ENCODE measurements at places on chromosomes 4 and X.

DNA sequence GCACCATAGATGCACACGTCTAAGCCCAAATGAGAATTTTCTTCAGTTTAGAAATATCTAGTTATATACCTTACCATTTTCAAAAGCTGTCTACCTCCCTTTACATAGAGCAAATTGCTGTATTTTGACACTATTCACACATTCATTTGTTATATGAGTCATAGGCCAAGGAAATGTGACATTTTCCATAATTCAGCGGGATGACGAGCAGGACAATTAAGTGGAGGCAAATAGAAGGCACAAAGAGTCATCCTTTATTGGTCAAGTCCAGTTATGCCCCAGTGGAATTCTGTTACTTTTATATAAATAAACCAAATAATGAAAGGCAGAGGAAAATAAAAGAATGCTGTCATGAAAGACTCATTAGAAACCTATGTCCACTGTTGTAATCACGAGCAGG lies 27.9 kb downstream of the FGF13 start:
- no peak for DNase-seq

DNA sequence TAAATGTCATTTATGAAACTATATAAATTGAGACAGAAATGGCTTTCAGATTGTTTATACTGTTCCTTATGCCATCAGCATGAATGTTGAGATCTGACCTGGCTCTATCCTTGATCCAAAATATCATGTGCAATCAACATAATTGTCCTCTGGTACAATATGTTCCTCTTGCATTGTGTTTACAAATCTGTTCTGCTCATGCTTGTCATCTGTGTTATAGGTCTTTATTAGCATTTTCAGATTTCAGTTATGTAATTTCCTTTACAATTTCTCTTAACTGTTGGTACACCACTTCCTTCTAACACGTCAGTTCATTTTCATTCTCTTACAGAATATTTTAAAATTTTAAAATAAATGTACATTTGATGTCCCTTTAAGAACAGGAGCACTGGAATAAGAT lies 1.6 kb downstream of the HPGD start:
- no peak for DNase-seq

DNA sequence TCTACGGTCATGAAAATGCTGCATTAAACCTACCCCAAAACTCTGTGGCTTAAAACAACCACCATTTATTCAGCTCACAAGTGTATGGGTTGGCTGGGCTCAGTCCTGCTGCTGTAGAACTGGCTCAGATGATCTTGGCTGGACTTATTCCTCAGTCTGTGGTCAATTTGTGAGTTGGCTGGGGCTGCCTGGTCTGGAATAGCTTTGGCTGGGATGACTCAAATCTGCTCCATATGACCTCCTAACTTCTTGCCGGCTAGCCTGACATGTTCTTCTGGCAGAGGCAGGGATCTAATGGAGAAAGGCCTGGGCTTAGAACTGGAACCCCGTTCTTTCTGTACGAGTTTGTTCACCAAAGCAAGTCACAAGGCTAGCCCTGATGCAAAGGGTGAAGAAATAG lies 71.7 kb downstream of the CFAP299 start:
- no peak for DNase-seq

GRCh38 chr4:156692016-156692415 lies 279.6 kb downstream of the PDGFC start:
- DNase-seq: no peak

GRCh38 chrX:69197690-69198089 lies 32.4 kb upstream of the PJA1 start:
- DNase-seq: no peak

DNA sequence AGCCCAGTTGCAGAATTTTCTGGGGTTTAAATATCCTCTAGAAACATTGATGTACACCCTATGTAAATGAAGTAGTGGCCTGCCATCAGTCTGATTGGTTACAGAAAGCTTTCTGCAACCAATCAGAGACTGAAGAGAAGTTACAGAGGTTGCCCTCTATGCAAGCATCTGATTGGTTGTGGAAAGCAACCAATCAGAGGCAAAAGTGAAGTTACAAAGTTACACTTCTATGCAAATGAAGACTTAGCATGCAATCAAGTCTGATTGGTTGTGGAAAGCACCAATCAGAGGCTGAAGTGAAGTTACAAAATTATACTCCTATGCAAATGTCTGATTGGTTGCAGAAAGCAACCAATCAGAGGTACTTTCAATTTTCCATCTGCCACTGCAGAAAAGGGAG lies 51.9 kb upstream of the USP9X start:
- DNase-seq: no peak

GRCh38 chr4:169059306-169060211 lies 49.5 kb upstream of the CBR4 start:
- no peak for DNase-seq

GRCh38 chrX:63525491-63525890 lies 174.4 kb upstream of the SPIN4 start:
- DNase-seq: no peak

DNA sequence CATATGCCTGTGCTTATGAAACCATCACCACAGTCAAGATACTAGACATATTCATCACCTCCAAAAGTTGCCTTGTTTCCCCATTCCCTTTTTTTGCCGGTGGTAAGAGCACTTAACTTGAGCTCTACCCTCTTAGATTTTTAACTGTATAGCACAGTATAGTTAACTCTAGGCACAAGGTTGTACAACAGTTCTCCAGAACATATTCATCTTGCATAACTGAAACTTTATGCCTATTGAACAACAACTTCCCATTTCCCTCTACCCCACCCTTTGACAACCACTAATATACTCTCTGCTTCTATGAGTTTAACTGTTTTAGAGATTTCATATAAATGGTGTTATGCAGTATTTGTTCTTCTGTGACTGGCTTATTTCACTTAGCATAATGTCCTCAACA lies 119.3 kb downstream of the ASB9 start:
- DNase-seq: no peak

GRCh38 chr4:156294577-156294976 lies 340.9 kb upstream of the CTSO start:
- DNase-seq: no peak

- DNase-seq: no peak
Observed at GRCh38 chr4:23153076-23153475, 460.3 kb downstream of the GBA3 start.

GRCh38 chrX:87571964-87572363 lies 54.4 kb downstream of the KLHL4 start:
- DNase-seq: no peak

- DNase-seq: no peak
Observed at GRCh38 chrX:153862369-153863250, 23.4 kb downstream of the L1CAM start.

GRCh38 chrX:16445166-16445752 lies 204.7 kb upstream of the S100G start:
- DNase-seq: no peak

GRCh38 chr4:41232856-41233255 lies 18.5 kb upstream of the APBB2 start:
- no peak for DNase-seq

DNA sequence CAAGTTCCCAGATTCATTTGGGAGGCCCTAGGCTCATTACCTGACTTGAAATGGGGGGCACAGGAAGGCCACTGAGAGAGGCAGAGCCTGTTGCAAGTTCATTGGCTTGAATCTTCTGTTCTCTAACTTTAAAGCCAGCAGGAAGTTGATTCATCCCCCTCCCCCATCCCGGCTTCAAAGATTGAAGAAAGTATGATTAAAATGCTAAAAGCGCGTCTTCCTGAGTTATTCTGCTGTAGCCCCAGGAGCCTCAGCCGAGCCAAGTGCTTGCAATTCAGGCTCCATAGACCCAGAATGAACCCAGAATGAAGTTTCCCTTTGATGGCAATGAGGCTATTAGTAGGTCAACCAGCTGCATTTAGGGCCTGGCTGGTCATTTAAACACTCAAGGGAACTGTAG lies 14.7 kb downstream of the CHST7 start:
- DNase-seq: no peak

GRCh38 chrX:103779141-103779789 lies 2.6 kb downstream of the PLP1 start:
- DNase-seq: no peak

DNA sequence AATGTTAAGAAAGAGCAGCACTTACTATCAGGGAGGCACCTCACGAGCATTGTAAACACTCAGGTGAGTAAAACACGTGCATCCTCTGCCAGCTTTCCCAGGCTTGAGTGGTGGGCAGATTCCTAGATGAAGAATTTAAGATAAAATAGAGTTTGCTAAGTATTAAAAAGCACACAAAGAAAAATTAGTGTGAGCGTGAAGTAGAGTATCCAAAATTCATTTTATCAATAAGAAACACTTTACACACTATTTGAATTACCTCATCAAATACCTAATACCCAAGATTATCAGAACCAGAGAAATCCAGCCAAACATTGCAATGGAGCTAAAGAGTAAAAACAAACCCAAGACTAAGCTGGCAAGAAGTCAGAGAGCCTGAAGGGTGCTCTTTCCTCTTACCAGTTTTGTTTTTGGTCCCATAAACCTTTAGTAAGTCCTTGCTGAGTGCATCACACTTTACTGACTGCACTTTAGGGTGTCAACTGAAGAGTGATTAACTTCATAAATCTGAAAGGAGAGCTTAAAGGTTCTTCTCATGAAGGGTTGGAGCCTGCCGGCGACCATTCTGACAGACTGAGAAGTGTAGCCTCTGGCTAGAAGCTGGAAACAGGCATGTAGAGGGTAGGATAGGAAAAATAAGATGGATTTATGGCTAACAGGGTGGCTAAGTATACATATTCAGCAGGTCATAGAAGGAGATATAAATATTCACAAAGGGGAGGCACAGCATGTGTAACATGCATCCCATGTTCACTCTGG lies 151.1 kb downstream of the SLC7A11 start:
- DNase-seq: no peak

- DNase-seq: no peak
Observed at GRCh38 chrX:69793260-69793935, 177.5 kb downstream of the EDA start.

DNA sequence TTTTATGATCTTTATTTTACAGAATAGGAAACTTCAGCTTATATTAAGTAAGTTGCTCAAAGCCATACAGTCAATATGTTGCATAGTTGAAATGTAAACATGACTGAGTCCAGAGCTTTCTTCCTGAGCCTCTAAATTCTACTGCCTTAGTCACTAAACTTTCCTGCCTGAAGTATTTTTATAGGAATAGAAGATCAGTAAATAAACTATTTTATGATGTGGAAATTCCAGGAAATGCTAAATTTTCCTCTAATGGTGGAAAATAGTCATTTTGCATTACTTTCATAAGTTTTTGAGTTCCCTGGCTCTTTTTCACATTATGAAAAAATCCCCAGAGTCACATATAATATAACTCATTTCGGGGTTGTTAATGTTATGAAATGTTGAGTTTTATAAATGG lies 182.8 kb downstream of the BANK1 start:
- no peak for DNase-seq

DNA sequence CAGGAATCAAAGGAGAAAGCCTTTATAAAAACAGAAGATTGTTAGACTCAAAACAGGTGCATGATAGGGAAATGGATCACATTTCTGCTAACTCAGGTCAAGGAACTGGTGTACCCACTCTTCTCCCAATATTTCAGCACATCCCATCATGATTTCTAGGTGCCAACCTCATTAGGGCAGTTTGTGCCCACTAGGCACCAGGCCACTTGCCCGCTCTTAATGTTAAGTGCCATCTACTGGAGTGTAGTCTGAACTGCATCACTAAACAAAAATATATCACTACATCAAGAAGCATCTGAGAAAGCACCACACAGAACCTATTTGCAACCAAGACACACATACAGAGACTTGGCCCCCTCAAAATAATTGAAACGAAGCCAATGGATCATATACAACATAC lies 140.4 kb upstream of the GRID2 start:
- no peak for DNase-seq

- DNase-seq: no peak
Observed at GRCh38 chr4:31059753-31060522, 339.8 kb downstream of the PCDH7 start.

- no peak for DNase-seq
Observed at GRCh38 chrX:63186137-63186536, 165.0 kb downstream of the SPIN4 start.

GRCh38 chrX:137352101-137352660 lies 213.7 kb upstream of the ZIC3 start:
- DNase-seq: no peak

DNA sequence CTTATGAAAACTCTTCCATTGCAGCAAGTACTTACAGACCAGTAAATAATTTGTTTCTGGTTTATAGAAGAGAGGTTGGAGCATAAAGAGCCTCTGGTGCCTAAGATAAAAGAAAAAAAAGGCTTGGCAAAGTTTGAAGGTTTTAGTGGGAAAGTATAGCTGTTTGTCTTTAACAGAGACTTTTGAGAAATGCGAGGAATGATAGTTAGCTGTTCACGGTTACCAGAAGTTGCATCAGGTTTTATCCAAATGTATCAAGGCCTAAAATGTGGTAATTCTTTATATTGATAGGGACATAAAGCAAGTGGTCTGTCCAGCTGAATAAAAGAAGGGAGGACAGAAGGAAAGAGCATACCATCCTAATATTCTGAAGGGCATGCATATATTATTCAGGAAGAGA lies 29.3 kb downstream of the RAP1GDS1 start:
- DNase-seq: no peak

DNA sequence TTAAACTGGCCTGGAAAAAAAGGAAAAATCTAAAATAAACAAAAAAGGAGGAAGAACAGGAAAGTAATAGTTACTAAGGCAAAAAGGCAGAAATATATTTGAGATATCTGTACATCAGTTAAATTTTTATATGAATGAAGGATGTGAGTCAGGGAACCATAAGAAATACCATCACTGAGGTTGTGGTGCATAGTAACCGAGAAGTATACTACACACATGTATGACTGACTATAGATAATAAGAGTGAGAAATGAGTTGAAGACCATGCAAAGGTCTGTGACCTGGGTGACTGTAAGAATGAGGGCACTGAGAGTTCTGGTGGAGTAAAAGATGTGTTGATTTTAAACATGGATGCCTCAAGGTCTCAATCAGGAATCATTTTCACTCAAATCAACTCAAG lies 220.6 kb upstream of the FAM241A start:
- no peak for DNase-seq

- no peak for DNase-seq
Observed at GRCh38 chrX:10028283-10029104, 61.3 kb downstream of the CLDN34 start.

GRCh38 chrX:79325263-79325958 lies 41.7 kb downstream of the ITM2A start:
- DNase-seq: no peak

GRCh38 chrX:153947009-153947769 lies 2.7 kb upstream of the RENBP start:
- DNase-seq: no peak

- DNase-seq: no peak
Observed at GRCh38 chrX:16711219-16711811, 1.2 kb downstream of the CTPS2 start.

- no peak for DNase-seq
Observed at GRCh38 chr4:186021461-186022167, 47.3 kb upstream of the TLR3 start.

DNA sequence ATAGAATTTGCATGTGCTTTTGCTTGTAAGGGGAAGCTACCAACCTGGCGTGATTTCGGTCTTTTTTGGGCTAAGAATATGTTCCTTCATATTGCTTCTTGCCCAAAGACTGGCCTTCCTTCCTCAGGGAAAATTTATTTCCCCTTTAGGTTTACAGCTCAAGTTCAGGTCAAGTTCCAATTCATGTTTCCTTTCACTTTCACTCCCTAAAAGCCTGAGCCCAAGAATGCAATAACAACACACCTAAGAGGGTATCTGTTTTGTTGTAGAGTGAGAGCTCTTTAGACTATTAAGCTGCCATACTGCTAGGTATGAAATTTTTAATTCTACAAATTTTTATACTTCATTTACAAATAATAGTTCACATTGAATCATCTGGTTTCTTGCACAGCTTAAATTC lies 299.6 kb downstream of the TLL1 start:
- DNase-seq: no peak

Measured in RWPE2 (cell line).